GM12864 (cell line): ENCODE measurements at places on chromosomes 3 and 15.

DNA sequence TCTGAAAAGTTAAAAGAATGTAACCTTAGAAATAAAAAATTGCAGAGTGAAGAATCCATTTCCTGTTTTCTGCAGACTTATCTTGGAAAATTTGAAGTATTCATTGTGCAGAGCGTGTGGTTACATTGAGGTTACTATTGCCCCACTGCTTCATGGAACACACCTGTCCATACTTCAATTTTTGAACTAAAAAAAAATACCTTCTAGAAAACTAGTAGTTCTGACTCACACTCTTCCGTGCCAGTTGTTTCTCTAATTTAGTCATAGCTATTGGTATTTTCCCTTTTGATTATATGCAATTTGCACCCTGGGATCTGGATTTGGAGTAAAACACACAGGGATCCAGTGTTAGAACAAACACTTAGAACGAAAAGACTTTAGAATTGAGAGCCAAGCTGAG lies 111.8 kb upstream of the LYSMD4 start:
- DNase-seq: peak; percentile 12

- no peak for DNase-seq
Measured at GRCh38 chr15:78242128-78242527, 7.8 kb upstream of the ACSBG1 start.

GRCh38 chr3:188134856-188135255 lies 19.1 kb upstream of the LPP start:
- DNase-seq: no peak

DNA sequence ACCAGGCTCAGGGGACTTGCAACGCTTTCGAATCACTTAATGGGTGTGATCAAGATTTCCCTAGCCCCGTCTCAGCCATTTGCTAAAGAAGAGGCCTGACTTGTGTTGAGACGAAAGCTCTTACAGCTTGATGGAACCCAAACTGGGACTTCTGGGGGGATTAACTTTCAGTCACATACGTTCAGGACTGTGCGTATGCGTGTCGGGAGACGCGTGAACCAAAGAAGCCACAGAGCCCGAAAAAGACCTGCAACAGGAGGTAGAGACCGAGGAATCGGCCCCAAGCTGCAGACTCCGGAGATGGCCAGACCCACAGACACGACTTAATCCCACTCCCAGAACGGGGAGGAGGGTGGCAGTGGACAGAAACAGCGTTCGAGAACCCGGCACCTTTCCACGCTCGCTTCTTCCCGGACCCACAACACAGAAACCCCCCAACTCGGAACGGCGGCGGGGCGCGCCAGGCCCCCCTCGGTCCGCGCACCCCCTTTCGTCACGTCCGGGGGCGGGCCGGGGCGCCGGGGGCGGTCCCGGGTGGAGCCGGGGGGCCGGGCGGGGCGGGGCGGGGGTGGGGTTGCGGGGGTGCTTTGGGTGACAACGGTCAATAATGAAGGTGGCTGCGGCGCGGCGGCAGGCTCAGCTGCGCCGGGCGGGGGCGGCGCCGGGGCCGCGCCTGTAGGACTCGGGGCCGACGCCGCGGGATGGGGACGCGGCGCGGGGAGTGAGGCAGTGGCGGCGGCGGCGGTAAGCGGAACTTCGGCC lies at the start of gene ATP11B:
TSS of gene ATP11B (plus strand) at position 604 of the 762 bp plus-strand sequence. CDS start 256 bp downstream, outside the sequence.
- DNase-seq: no peak

GRCh38 chr3:112374333-112374734 lies 41.4 kb downstream of the CD200 start:
- DNase-seq: no peak

DNA sequence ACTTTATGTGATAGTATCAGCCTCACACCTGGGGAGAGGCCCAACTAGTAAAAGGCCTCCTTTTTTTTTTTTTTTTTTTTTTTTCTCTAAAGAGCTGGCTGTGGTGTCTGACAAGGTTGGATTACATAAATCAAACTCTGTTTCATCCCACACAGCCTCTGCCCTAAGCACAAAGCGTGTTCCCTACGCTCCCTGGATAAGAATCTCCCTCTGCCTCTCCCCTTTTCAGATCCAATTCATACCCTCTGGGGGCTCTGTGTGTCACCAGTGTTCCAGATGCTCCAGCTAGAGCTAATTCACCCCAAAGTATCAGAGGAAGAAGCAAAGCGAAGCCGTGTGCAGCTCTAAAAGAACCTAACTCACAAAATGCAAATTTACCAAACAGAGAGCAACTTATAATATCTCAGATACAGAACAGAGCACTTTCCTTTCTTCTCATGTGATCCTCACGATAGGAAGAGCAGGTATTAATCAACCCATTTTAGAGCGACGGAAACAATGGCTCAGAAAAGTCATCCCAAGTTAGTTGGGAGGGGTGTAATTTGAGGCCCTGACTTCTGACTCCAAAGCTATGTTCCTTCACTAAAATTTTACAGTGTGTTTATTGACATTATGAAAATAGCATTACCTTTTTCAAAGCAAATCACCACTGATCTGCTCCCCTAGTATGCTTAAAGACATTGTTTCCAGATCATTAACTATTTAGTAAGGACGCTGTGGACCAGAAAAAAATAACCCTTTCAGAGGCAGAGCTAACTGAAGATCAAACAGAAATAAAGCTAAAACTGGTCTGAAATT lies 12.4 kb downstream of the BMF start:
- no peak for DNase-seq

DNA sequence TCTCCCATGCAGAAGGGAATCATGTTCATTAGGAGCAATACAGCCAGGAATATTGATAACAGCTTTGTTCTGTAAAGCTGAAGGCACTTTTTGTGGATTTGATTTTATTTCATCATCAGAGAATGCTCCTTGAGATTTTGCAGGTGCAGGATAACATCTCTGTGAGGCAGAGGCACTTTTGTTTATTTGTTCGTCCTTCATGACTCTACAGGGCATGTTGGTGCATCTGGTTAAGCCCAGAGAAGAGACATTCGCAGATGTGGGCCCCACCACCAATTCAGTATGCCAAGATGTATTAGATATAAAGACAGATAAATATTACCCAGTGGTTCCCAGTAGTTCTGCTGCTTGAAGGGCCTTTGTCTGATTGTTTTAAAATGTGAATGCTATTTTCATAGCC lies 368.1 kb upstream of the SEMA6D start:
- no peak for DNase-seq

- no peak for DNase-seq
Measured at GRCh38 chr3:134690226-134690625, 39.4 kb upstream of the KY start.

DNA sequence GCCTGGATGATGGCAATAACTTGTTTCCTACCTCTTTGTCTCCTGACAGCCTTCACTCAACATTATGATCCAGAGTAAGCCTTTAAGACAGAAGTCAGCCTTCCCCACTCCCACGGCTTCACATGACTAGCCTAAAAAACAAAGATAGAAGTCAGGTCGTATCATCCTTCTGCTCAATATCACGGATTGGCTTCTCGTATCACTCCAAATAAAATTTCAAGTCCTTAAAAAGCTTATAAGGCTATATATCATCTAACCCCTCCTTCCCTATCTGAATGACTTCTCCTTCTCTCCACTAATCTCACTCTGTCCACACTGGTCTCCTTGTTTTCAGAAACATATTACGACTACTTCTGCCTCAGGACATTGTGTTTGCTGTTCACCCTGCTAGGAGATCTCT lies 47.7 kb upstream of the AP4E1 start:
- no peak for DNase-seq

- no peak for DNase-seq
Measured at GRCh38 chr15:72404356-72404755, 6.3 kb downstream of the TMEM202 start.

DNA sequence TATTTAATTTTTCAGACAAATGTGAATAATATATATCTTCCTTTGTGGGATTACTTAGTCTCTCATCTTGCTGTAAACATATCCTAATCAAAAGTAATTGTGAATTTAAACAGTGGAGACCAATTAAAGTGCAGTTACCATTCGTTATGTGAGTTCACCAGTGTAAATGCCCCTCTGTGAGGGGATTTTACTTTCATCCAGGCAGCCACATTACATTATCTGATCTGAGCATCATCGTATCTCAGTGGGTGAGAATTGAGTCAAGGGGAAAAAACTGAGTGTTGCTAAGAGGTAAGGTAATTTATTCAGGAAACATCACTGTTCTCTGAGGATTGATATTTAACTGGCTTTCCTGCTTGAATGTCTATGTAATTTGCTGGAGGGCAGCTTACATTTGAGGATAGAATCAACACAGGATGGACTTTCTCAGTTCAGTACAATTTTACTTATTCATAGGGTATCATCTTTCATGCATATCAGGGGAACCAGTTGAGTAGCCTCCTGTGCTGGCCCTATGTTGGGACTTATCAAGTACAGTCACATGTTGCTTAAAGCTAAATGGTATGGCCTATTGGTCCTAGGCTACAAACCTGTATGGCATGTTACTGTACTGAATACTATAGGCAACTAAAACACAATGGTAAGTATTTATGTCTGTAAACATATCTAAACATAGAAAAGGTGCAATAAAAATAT lies 219.7 kb downstream of the CD47 start:
- DNase-seq: no peak

DNA sequence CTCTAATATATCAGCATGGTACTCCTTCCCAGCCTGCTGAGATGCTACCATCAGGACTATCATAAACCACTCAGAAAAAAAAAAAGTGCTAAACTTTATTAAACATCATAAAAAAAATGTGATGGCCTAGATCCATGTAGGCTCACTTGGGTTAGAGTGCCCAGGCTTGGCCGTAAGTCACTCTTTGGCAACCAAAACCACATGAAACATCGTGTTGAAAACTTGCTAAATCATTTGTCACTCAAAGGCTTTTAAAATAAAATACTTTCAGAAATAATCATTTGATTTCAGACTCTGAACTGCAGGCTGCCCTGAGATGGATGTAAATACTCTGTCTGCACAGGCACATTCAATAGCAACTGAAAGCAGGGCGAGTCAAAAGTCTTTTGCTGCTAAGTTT lies 78.4 kb upstream of the WNT5A start:
- DNase-seq: no peak

DNA sequence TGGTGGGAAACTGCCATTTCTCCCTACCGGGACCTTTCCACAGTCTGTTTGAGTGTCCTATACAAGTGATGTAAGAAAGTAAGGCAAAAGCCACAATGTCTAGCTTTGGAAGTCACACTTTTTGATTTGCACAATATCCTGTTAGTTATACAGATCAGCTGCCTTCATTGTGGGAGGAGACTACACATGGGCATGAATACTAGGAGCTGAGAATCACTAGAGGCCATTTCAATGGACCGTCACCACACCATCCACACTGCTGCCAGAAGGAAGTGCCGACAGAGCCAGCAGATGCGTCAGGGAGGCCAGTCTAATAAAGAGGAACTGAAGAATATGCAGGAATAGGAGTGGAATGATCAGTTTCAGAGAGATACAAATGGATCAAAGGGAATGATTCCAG lies 65.8 kb downstream of the SCN11A start:
- no peak for DNase-seq

- DNase-seq: no peak
Measured at GRCh38 chr3:47605652-47606051, 27.0 kb upstream of the CSPG5 start.

DNA sequence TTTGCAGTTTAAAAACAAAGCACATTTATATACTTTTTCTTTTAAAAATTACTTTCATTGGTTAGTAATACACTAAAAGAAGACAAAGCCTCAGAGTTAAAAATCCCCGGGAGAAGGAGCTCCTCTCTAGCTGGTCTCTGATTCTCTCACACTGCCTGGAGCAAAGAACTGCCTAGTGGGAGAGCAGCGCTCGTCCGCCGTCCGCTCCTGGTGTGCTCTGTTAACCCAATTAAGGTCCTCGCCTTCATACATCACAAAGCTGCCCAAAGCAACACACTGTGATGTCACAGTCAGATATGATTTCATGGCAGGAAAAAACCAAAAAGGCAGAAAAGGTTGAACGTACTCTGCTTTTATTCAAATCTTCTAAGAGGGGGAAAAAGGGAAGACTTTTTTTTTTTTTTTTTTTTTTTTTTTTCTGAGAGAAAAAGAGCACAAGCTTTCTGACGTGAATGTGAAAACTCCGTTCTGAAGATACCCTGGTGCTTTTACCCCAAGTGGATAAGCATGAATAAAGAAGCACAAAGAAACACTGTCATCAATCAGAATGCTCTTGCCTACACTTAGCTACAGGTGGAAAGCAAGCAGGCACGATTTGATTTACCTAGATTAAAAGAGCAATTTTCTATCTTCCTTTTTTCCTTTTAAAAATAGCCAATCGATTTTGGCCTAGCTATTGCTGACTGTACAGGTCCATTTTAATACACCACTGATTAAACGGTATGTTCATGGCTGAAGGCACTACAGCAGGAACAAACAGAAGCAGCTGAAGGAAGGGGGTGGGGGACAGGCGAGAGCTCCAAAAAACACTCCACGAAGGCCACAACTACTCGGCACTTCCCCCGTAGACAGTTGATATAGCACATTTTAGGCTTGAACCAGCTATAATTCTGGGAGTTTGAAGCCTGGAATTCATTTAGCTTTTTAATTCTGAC lies 115.2 kb downstream of the TIGIT start:
- no peak for DNase-seq

DNA sequence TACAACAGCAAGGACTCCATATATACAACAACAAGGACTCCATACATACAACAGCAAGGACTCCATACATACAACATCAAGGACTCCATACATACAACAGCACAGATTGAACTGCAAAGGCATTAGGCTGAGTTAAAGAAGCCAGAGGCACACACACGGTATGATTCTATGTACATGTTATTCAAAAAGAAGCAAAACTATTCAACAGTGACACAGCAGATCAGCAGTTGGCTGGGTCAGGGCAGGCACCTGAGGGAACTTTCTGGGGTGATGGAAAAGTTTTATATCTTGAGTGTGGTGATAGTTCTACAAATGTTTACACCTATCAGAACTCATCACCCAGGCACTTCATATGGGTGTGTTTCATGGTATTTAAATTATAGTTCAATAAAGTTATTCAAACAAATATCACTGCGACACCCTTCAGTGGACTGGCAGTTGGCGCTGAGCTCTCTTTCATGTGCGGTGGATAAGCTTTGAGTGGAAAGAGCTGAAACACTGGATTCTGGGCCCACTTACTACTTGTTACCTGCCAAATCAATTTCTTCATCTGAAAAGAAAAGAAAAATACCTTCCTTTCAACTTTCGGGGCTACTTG lies 28.0 kb downstream of the RFTN1 start:
- no peak for DNase-seq

GRCh38 chr3:125358923-125359322 lies 16.2 kb downstream of the ZNF148 start:
- no peak for DNase-seq

GRCh38 chr15:39797407-39797806 lies 14.8 kb upstream of the FSIP1 start:
- DNase-seq: no peak

- no peak for DNase-seq
Measured at GRCh38 chr15:78841376-78841706, 30.1 kb upstream of the ADAMTS7 start.

DNA sequence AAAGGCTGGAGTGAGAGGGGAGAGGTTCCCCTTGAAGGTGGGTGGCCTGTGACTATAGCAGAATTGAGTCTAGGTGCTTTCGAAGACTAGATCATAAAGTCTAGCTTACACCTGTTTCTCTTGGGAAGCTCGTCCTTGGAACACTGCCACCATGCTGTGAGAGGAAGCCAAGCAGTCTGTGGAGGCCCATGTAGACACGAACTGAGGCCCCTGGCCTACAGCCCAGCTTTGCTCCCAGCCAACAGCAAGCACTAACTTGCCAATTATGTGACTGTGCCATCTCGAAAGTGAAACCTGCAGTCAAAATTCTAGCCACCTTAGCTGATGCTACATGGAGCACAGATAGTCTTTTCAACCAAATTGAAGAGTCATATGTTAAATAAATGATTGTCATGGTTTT lies 190.5 kb upstream of the NECTIN3 start:
- DNase-seq: no peak
